ENCODE measurements at places on chromosomes 2 and 18.

GRCh38 chr18:45316127-45316526 is 299.1 kb upstream of the SLC14A2 start:
- DNase-seq: no peak

DNA sequence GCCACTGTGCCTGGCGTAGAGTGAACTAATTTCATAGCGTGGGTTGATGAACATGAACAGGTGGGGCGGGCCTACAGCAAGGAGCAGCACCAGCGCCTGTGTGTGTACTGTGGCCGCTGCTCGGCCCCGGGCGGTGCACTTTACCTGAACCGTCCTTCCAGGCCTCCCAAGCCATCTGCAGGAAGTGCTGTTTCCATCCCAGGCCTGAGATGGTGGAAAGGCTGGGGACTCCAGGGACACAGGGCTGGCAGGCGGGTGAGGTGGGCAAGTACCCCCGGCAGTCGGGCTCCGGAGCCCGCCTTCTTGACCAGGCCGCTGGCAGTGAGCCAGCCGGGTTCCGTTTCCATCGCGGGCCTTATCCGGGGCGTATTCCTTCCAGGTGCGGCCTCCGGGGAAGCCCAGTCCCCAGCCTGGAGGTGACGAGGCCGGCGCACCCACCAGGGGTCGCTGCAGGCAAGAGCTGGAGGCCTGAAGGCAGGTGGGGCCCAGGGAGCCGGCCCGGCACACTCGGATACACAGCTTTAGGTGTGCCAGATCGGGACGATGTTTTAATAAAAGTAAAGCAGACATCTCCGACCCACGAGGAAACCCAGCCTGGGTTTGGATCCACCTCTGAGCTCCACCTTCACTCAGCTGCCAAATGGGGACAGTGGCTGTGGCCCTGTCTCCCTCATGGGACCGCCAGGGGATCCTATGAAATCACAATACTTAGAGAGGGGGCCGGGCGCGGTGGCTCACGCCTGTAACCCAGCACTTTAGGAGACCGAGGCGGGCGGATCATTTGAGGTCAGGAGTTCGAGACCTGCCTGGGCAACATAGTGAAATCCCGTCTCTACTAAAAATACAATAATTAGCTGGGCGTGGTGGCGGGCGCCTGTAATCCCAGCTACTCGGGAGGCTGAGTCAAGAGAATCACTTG is 22.7 kb upstream of the PDIA6 start:
- DNase-seq: no peak

DNA sequence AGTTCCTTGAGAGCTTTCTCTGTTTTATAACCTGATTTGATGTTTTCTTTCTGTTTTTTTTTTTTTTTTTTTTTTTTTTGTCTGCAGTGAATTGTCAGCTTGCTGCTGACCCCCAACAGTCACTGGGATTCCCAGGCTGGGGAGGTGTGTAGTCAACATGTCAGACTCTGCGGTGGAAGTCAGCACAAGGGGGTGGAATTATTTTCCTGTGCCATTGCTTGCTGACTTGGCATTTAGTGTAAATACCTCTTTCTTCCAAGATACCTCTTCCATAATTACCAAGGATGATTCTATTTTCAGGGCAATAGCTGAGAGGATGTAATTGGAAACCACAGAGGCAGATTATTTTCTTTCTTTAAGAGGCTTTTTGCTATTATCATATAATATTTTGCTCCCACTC is 266.3 kb downstream of the CCDC85A start:
- no peak for DNase-seq

DNA sequence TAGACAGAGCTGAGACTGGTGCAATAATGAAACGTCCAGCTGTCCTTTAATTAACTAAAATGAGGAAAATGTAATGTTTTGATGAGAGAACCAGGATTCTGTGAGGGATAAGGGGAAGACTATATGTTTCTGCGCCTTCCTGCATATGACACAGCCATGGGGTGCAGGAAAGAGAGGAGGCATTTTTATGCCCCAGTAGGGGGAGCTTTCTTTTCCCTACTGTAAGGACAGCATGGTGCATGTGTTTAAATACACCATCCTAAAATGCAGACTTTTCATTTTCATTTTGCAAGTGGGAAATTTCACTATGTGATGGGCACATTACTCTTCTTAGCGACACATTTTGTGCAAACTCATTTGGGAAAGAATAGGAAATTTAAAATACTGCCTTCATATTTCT is 446.1 kb downstream of the ARHGAP15 start:
- DNase-seq: no peak

DNA sequence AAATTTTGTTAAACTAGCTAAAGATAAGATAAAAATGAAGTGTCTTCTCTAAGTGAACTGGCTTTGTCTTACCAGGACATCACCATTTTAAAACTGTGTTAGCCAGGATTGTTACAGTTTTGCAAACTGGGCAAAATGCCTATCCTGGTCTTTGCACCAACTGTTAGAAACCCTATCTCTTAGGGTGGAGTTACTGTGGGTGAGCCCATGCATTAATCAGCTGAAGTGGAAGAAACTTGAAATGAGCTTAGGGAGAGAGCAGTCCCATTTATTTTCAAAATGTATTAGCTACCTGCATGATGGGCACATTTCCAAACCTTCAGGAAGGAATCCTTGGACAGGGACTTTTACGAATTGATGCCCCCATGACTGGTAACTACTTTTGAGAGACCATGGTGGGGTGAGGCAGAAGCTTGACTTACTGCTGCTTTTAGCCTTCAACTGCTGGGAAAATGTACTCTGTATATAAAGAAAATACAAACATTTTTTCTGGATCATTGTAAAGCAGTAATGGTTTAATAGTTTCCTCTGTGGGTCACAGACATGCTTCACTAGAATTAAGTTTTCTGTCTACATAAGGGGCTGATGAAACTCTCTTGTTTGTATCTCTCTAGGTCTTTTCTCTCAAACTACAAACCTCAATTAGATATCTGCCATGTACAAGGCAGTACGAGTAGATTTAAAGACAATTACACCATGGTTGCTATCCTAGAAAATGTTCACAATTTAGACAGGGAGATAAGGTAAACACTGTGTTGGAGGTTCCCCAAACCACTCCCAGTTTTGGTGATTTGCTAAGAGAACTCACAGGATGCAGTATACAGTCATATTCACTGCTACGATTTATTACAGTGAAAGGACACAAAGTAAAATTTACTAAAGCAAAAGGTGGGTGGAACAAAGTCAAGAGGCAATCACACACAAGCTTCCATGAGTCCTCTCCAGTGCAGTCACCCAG is 321.4 kb upstream of the MMADHC start:
- no peak for DNase-seq

DNA sequence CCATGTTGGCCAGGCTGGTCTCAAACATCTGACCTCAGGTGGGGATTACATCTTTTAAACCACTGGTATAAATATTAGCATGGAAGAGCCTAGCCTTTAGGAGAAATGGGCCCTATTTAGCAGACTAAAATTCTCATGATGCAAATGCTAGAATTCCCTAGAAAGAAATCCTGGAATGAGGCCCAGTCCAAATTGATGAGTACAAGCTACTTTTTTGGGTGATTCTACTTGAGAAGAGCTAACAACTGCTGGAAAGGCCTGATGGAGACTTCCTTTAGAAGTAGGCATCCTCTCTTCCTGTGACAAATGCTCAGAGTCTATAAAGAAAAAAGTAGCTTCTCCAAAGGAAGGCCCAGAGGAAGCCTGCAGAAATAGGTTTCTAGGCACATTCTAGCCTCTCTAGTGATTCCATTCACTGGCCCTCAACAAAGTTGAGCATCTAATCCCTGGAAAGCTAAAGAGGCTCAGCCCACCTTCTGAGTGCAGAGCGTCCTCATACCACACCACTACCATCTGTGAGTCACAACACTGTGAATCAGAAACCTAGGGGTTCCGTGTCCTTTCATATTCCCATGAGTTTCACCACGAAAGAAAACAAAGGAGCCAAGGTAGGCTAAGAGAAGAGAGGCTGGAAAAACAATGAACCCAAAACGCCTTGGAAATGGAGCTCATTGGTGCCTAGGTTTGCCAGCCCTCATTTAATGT is 183.1 kb downstream of the C1D start:
- DNase-seq: no peak

All from iPS DF 19.7 (cell line).